CD8-positive, alpha-beta memory T cell (primary cell): ENCODE measurements at places on chromosomes 7 and 10. TPM values are rescaled to one million over a fixed set of nuclear protein-coding genes. Genes with fewer than 3 reads are reported as not detected.

Gene OR2A1
- total RNA-seq: not detected

Gene MACC1
- total RNA-seq: 0.86 TPM

Gene INMT
- total RNA-seq: not detected

Gene PAX4
- not detected for total RNA-seq

Gene AFAP1L2
- 2.5 TPM for total RNA-seq
